Endothelial cell of umbilical vein (primary cell): ENCODE measurements at places on chromosomes 12 and 14. TPM values are rescaled to one million over a fixed set of nuclear protein-coding genes. Genes with fewer than 3 reads are reported as not detected.

- H3K27me3 ChIP-seq, result no peaks in the 10 kb centered on the region
- no peaks in the 10 kb centered on the region for H3K4me1 ChIP-seq
- no peak overlapping the region for H3K27ac ChIP-seq
- no peak for DNase-seq
- H3K36me3 ChIP-seq, result no peaks in the 10 kb centered on the region
Observed at GRCh38 chr12:101951002-101951670, 73.8 kb downstream of the DRAM1 start.

TAC3 gene
- not detected in 2 replicates for total RNA-seq

CIROP gene
- not detected in 2 replicates for total RNA-seq

SUOX gene
- 24.3 and 24.8 TPM in 2 replicates for total RNA-seq

DNA sequence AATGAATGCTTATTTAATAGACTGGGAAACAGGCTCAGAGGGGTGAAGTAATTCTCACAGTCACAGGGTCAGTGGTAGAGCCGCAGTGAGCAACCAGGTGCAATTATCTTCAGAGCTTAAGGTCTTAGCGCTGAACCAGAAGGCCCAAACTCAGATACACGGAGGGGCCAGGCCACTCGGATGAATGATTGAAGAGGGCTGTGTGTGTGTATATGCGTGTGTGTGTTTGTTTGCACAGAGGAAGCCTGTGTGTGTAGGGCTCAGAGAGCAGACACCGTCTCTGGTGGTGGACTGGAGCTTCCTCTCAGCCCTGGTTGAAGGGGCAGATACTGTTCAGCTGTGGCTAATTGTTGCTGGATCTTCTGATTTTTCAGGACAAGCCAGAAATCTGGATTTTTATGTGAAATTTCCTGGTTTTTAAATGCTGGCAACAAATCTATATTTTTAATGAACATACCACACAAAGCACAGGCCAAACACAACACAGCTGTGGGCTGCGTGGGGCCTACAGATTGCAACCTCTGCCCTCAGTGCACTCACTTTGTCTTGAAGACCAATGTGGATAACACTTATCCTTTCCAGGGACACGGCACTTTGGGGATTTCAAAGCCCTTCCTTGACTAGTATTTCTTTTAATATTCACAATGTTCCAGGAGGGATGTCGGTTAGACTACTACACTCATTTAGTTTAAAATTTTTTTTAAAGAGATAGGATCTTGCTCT, 94.5 kb upstream of the NRXN3 start:
- DNase-seq, result no peak
- no peaks in the 10 kb centered on the region for H3K4me1 ChIP-seq
- H3K4me3 ChIP-seq, result no peak overlapping the region
- no peaks in the 10 kb centered on the region for H3K27me3 ChIP-seq

TAS2R9 gene
- not detected in 2 replicates for total RNA-seq

- H3K27me3 ChIP-seq, result peaks cover 33% of the 10 kb centered on the region
- H3K36me3 ChIP-seq, result no peaks in the 10 kb centered on the region
- no peak for DNase-seq
- no peak overlapping the region for H3K27ac ChIP-seq
Observed at GRCh38 chr12:62190689-62191490, 69.3 kb upstream of the USP15 start.

DNA sequence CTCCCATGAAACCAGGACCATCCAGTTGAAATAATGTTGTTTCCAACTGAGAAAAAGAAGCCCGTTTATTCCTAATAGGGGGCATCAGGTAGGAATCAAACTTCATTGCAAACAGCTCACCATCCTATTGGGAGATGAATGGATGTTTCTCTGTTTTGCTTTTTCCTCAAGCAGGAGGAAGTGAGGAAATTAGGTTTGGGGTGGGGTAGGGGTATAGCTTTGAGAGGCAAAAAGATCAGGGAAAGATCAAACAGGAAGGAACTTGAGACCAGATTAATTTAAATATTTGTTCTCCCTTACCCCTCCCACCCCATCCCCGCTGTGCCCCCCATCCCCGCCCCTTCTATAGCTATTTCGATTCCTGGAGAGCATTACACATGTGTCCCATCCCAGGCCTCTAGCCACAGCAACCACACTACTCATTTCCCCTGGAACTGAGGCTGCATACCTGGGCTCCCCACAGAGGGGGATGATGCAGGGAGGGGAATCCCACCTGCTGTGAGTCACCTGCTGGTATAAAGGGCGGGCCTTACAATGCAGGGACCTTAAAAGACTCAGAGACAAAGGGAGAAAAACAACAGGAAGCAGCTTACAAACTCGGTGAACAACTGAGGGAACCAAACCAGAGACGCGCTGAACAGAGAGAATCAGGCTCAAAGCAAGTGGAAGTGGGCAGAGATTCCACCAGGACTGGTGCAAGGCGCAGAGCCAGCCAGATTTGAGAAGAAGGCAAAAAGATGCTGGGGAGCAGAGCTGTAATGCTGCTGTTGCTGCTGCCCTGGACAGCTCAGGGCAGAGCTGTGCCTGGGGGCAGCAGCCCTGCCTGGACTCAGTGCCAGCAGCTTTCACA, at the start of gene IL23A:
IL23A (plus strand) TSS at position 577 of the 850 bp plus-strand sequence; CDS start at position 738, 161 bp downstream.
- peaks cover 7% of the 10 kb centered on the region for H3K4me1 ChIP-seq
- peak; percentile 23 for DNase-seq
- no peaks in the 10 kb centered on the region for H3K27me3 ChIP-seq
- peaks cover 4% of the 10 kb centered on the region for H3K36me3 ChIP-seq
- no peak within 1 kb of the TSS for H3K4me3 ChIP-seq
- H3K27ac ChIP-seq, result no peak within 1 kb of the TSS

DNA sequence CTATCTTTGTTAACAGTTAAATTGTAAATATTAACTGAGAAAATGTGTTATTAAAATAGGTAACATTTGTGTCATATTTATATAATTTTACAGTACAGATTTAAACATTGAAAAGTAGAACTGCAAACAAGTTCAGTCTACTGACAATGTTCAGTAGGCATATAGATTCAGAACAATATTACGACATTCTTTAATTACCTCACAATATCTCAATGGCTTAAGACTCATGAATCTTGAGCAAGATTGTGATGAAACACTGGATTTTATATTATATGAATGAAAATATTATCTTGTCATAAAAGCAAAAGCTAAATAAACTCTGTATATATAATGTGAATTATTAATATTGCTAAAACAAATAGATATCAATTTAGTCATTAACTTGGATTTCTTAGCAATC, 194.9 kb downstream of the ADAMTS20 start:
- no peaks in the 10 kb centered on the region for H3K36me3 ChIP-seq
- H3K4me1 ChIP-seq, result no peaks in the 10 kb centered on the region
- H3K27me3 ChIP-seq, result no peaks in the 10 kb centered on the region
- H3K4me3 ChIP-seq, result no peak overlapping the region

GRCh38 chr12:21551841-21552465, 25.9 kb downstream of the SPX start:
- H3K27me3 ChIP-seq, result no peaks in the 10 kb centered on the region
- no peak overlapping the region for H3K27ac ChIP-seq
- no peak overlapping the region for H3K4me3 ChIP-seq
- H3K36me3 ChIP-seq, result no peaks in the 10 kb centered on the region
- no peaks in the 10 kb centered on the region for H3K4me1 ChIP-seq
- DNase-seq, result peak; percentile 8
